ENCODE measurements at places on chromosomes 12 and 14. TPM values are rescaled to one million over a fixed set of nuclear protein-coding genes. Genes with fewer than 3 reads are reported as not detected.

GPR84 gene
- total RNA-seq = not detected

PAX9 gene
- total RNA-seq = not detected

PRB2 gene
- not detected for total RNA-seq

HEBP1 gene
- total RNA-seq = 14.7 TPM

SLC10A1 gene
- not detected for total RNA-seq

PNMA1 gene
- 31.0 TPM for total RNA-seq

NEK9 gene
- total RNA-seq = 43.5 TPM

ART4 gene
- not detected for total RNA-seq

AQP2 gene
- not detected for total RNA-seq

OTOGL gene
- 0.14 TPM for total RNA-seq

DNA sequence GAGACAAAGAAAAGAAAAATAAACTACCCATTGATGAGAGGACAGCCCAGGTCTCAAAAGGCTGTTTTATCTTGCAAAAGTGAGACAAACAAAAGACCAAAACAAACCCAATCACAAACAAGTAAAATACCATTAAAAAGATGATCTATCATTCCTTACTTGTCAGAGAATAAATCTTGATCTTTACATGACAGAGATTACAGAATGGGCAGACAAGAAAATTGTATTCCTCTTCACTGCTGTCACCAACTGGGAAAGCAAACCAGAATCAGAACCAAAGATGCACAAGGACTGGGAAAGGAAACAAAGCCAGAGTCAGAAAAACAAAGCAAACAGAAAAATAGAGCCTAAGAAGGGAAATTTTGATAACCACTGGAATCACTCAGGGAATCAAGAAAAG, 444.0 kb upstream of the PDE3A start:
- no peak for DNase-seq

DNA sequence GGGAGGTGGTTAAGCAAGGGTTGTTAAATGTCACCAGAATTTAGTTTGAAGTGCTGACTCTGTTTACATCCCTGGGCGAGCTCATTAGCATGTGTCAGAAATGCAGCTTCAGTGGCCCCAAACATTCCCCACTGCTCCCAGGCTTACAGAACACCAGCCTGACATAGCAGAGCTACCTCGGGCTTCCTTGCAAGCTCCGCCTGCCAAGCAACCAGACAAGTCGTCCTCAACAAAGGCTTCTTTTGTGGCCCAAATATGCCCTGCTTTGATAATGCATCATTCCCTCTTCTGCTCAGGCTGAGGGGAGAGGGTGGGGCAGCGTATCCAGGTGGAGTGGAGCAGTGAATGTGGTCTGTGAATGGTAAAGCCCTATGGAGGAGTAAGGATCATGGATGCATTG, 28.0 kb downstream of the ERH start:
- DNase-seq = no peak

GRCh38 chr14:102020058-102020971, 55.9 kb downstream of the DYNC1H1 start:
- peak; percentile 79 for DNase-seq

DNA sequence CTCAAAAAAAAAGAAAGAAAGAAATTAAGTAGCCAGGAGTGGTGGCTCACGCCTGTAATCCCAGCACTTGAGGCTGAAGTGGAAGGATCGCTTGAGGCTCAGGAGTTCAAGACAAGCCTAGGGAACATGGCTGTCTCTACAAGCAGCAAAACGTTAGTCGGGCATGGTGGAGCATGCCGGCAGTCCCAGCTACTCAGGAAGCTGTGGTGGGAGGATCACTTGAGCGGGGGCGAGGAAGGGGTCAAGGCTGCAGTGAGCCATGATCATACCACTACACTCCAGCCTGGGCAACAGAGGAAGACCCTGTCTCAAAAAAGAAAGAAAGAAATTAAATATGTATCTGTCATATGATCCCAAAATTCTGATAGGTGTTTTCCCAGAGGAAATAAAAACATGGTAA, 5.3 kb downstream of the RAD52 start:
- no peak for DNase-seq

GRCh38 chr12:110809149-110809548, 37.6 kb upstream of the CCDC63 start:
- DNase-seq = no peak

GRCh38 chr12:11657511-11657910, 8.0 kb downstream of the ETV6 start:
- no peak for DNase-seq

GRCh38 chr12:68832504-68832867, 24.5 kb downstream of the MDM2 start:
- DNase-seq = no peak

GRCh38 chr14:55454264-55455002, 14.0 kb upstream of the TBPL2 start:
- DNase-seq = peak; percentile 63

DNA sequence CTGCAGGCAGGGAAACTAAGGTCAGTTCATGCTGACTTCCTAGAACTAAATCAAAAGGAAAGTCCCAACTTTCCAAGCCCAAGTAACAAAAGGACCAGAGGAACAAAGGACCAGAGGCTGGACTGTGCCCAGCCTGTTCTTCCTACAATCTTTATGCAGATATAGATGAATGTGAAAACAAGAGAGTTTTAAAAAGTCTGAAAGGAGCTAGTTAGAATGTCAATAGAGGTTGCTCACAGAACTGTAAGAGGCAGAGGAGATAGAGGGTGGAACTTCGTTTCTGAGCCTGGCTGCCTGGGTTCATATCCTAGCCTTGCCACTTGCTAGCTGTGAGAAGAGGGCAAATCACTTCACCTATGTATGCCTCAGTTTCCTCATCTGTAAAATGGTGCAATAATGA, 30.0 kb upstream of the CCDC63 start:
- no peak for DNase-seq

DNA sequence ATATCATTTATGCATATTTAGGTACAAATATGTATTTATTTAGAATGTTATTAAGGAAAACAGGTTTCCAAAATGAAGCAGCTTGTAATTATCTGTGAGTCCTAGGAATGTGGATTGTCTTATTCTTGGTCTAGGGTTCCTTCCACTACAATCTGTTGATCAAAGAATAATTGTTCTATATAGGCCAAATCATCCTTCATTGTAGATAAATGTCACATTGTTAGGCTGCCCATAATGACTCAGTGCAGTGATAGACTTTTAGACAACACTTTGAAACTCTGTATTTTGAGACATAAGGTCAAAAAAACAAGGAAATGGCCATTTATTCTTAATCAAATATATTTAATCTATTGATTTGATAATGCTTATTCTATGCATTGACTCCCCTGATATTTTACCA, 283.0 kb downstream of the ACSS3 start:
- DNase-seq = no peak

- DNase-seq = no peak
Observed at GRCh38 chr14:44995770-44996294, 33.8 kb downstream of the TOGARAM1 start.

DNA sequence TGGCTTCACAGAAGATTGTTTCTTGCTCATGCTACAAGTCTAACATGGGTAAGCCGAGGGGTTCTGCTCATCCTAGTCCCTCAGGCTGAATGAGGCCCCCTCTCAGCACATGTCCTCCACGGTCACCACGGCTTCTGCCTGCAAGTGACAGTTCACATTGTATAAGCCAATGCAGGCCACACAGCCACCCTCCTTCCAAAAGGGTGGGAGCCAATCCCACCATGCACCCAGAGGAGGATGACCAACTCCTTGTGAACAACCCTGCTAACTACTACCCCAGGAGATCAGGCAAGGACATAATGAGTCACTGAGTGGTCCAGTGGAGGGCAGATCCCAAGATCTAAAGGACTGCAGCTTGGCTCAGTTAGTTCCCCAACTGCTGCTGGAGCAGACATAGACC, 6.1 kb downstream of the SPRING1 start:
- DNase-seq = no peak

- peak; percentile 23 for DNase-seq
Observed at GRCh38 chr12:27284751-27285150, 40.7 kb downstream of the STK38L start.

GRCh38 chr12:65656156-65656882, 168.0 kb upstream of the HMGA2 start:
- DNase-seq = no peak

- DNase-seq = peak; percentile 83
Observed at GRCh38 chr14:68089146-68089731, 269.7 kb downstream of the RAD51B start.

DNA sequence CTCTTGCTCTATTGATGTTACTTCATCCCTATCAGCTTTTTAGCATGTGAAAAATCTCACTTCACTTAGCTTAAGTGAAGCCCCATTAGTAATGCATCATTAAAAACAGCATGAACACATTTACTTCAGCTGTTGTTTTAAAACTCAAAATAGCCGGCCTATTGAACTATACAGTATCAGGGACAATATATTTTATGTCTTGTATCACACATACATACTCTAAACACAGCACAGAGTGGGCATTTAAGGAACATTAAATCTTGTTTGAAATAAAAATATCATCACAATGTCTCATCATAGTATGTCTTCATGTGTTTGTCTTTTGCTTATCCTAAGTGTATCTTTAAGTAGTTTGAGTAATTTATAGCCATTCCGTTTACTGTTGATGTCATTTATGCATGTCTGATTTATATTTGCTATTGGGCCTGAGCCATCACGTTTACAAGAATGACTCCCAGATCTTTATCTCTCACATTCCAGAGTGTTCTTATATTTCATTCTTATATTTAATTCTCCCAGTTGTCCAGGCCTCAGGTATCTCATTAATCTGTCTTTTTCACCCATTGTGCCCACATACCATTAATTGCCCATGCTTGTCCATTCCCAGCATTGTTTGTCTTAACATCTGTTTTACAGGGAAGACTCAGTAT, 57.5 kb downstream of the ARHGAP5 start:
- no peak for DNase-seq

GRCh38 chr12:52582971-52583456, 9.4 kb upstream of the KRT74 start:
- DNase-seq = no peak

GRCh38 chr14:74407021-74407800, 18.8 kb downstream of the SYNDIG1L start:
- no peak for DNase-seq

DNA sequence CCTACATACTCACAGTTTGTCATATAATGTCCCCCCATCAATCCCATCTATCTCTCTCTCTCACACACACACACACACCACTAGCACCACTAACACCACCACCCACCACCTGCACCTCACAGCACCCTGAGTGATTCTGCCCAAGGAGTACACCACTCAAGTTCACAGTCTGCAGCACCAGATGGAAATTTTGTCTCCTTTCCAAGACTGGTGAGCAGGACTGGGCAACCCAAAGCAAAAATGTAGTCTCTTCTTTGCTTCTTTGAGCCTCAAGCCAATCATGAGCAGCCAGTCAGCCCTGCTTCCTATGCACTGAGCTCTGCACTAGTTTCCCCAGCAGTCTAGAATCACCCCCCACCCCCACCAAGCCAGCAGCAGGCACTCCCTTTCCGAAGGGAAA, 15.0 kb upstream of the ARMH4 start:
- no peak for DNase-seq

DNA sequence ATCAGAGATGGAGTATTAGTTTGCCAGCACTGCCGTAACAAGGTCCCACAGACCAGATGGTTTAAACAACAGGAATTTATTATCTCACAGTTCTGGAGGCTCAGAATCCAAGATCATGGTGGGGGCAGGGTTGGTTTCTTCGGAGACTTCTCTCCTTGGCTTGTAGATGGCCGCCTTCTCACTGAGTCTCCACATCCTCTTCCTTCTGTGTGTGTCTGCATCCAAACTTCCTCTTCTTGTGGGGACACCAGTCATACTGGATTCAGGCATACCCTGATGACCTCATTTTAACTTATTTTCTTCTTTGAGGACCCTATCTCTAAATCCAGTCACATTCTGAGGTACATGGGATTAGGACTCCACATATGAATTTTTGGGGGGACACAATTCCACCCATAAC, 455.5 kb downstream of the RGS6 start:
- no peak for DNase-seq

- DNase-seq = no peak
Observed at GRCh38 chr14:36315159-36315853, 5.1 kb downstream of the MBIP start.

DNA sequence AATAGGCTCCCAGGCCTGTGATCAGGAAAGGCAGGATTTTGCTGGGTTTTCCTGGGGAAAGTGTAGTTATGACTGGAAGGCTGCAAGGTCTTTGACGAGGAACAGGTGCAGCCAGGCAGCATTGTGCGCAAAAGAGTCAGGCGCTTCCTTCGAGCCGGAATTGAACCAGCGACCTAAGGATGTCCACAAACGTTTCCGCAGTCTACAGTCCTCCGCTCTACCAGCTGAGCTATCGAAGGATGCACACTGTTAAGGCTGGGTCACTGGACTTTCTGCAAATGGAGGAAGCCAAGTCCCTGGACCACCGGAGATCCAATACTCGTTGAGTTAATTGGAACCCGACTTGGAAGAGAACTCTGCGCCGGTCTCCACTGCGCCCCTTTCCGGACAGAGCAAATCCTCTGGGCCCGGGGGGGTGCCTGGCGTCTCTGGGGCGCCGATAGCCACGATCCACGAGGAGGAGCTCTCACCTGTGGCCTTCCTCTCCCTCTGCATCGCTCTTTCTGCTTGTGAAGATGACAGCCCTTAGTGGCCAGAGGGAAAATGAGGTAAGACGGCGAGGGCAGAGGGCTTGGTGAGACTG, 18.4 kb upstream of the OR6S1 start:
- no peak for DNase-seq

GRCh38 chr14:104678346-104678745, 11.1 kb upstream of the INF2 start:
- DNase-seq = no peak

- DNase-seq = no peak
Observed at GRCh38 chr12:123055281-123055766, 74.8 kb downstream of the ARL6IP4 start.

DNA sequence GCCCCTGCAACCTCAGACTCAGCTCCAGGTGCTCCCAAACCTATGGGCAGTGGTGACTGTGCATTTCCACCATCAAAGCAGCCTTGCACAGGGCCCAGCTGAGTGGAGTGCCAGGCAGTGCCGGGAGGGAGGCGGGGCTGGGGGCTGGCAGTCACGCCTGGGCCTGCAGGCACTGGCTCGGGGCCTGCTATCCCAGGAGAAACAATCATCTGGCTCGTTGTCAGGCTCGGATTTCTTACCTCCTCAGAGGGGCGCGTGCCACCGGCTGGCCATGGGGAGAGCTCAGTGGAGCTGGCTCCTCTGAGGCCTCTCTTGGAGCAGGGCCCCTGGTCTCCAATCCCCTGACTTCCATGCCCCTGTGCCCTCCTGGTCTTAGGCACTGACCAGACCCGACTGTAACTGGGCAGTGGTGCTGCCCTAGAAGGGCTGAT, 20.2 kb upstream of the PPP1R13B start:
- no peak for DNase-seq

- peak; percentile 54 for DNase-seq
Observed at GRCh38 chr12:113040722-113041171, 15.8 kb upstream of the DTX1 start.
